ENCODE measurements at places on chromosomes 3 and 15.
A peak's percentile ranks its signal among the peaks of the same experiment; 100 is the strongest.

DNA sequence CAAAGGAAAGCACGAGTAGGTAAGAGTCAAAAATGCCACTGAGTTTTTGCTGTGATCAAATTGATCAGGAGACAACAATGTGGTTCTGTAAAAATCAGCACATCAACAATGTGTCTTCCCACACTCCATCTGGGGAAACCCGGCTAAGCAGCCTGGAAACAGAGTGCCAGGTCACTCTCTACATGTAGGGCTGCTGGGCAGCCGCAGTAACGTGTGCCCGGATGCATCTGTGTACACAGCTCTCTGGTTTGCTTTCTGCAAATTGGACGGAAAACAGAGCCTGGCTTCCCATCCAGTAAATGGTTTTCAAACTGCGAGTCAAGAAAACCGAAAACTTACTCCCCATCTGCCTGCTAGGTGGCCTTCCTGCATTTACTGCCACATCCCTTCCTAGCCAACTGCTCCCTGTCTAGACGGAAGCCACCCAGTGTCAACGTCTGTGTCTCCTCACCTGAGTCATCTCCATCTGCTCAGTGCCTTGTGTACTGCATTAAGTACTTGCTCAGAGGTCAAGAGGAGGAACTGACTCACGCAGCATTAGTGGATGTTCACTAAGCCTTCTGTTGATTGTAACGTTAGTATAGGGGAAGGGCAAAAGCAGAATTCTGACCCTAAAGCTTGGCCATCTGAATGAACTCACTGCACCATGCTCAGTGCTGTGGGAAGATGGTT is 124.1 kb downstream of the TJP1 start:
- DNase-seq = no peak

- DNase-seq = no peak
Measured at GRCh38 chr15:41465822-41466421, 27.8 kb upstream of the ITPKA start.

GRCh38 chr3:143266927-143267326 is 147.4 kb downstream of the CHST2 start:
- no peak for DNase-seq

DNA sequence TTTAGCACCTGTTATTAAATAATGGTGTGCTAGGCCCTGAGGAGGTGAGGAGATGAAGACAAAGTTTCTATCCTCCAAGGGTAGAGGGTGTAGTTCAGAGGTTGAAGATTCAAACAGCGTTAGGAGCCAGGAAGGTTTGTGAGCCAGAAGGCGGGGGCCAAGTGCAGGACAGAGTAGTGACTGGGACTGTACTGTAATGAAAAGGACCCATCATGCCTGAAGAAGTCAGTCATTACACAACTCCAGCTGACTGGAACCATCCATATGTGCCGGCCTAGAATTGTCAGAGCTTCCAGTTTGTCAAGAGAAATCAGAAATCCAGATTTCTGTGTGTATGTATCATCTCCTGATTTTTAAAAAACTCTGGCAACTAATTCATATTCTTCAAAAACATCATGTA is 54.8 kb downstream of the FILIP1L start:
- no peak for DNase-seq

GRCh38 chr3:135908225-135908624 is 57.3 kb upstream of the PPP2R3A start:
- DNase-seq = no peak

- no peak for DNase-seq
Measured at GRCh38 chr3:107227091-107227490, 150.1 kb upstream of the CCDC54 start.

GRCh38 chr15:65833501-65834205 is 35.6 kb upstream of the RAB11A start:
- DNase-seq = no peak

GRCh38 chr15:50128266-50128665 is 9.2 kb upstream of the ATP8B4 start:
- no peak for DNase-seq

- DNase-seq = no peak
Measured at GRCh38 chr3:31476209-31476608, 56.5 kb upstream of the STT3B start.

DNA sequence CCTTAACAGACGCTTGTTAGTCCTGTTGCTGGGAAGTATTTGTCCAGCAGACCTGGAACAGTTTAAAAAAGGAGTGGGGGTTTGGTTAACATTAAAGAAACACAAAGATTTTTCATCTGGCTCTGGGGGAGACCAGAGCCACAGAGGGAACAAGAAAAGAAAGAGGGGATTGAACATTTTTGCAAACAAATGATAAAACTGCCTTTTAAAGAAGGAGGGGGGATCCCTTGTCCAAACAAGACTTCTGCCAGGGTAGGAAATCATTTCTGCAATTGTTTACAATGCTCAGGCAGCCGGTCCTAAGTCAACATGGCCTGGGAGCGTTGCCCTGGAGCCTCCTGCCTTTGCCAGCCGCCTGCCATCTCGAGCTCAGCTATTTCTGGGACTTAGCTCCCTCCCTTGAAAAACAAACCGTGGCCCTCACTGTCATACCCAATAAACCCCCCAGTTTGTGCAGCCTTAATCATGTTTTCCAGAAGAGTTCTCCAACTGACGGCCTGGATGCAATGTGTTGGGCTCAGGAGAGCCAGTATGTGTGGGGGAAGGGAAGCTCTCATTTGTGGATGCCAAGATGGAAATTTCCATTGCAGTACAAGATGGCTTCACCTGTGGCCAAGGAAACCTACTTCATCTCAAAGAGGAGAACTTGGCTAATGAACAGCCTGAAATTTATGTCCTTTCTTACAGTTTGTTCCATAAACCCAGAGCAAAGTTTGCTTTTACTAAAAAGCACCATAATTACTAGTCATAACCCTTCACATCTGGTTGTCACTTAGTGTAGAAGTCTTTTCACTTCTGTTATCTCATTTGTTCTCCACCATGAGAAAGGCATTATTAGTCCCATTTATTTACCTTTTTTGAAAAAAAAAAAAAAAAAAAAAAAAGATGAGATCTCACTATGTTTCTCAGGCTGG is 75.9 kb upstream of the RNU6-1 start:
- no peak for DNase-seq

GRCh38 chr3:99967796-99968195 is 146.5 kb downstream of the FILIP1L start:
- no peak for DNase-seq

GRCh38 chr3:130428871-130429712 is 83.6 kb downstream of the COL6A5 start:
- DNase-seq = no peak

GRCh38 chr3:123291404-123291803 is 89.7 kb downstream of the SEC22A start:
- no peak for DNase-seq

GRCh38 chr15:57541805-57542504 is 49.7 kb upstream of the MYZAP start:
- peak; percentile 18 for DNase-seq
